ENCODE measurements at places on chromosomes 11 and 22.
A peak's percentile ranks its signal among the peaks of the same experiment; 100 is the strongest.

GRCh38 chr11:9061807-9062206 lies 29.6 kb downstream of the SCUBE2 start:
- DNase-seq, result no peak

GRCh38 chr11:20647976-20648565 lies 21.3 kb upstream of the NELL1 start:
- DNase-seq, result peak; percentile 41

GRCh38 chr11:875203-875602 lies 32.6 kb downstream of the TSPAN4 start:
- DNase-seq, result no peak

GRCh38 chr11:93370260-93370659 lies 39.7 kb downstream of the DEUP1 start:
- no peak for DNase-seq

DNA sequence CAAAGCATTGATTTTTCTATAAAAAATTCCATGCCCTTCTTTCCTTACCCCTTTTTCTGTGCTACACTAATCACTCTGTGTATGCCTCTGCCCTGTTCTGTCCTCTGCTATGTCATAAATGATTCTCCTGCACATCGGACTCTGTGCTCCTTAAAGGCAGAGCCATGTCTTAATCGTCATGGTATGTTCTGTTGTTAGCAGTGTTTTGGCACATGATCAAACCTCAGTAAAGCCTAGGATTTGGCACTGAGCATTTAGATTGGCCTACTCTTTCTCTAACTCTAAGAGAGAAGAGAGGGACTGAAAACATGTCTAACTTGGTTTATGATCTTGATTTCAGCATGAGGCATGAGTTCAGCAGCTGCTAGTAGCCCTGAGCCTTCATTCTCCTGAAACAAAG lies 266.9 kb downstream of the AASDHPPT start:
- no peak for DNase-seq

DNA sequence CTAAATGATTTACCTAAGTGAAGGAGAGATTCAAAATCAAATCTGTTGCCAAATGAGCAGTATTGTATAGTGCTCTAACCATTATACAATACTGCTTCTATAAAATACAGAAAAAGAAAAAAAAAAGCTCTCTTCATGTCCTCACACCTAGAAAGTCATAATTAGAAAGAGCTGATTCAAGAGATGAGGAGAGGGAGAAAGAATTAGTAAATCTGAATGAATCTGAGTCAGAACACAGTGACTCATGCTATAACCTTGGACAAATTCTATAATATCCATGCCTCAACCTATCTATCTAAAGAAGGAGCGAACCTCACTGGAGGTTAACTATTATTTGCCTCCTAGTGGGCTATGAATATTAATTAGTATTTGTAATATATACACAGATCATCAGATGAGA lies 29.4 kb downstream of the AMBRA1 start:
- DNase-seq, result no peak

- no peak for DNase-seq
These were observed 90.2 kb downstream of the NAV2 start for GRCh38 chr11:19802773-19803293.

- DNase-seq, result no peak
These were observed 18.4 kb downstream of the SPATA19 start for GRCh38 chr11:133826866-133827265.

DNA sequence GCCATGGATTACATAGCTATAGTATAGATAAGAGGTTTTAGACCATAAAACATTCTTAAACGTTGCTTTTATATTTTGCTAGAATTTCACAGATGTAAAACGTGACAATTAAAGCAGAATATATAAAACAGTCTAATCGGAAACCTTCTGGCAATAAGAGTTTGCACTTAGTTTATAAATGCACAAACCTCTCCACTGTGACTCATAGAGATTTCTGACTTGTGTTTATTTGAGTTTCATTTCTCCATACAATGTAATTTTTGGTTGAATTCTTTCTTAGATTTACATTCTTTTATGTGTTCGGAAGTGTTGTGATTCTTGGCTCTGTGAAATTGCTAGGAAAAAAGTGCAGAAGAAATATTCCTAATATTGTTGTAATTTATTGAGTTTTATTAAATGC lies 288.7 kb upstream of the CTSC start:
- no peak for DNase-seq

- no peak for DNase-seq
These were observed 37.5 kb upstream of the NNMT start for GRCh38 chr11:114258696-114259095.

GRCh38 chr11:2316169-2316962 lies 14.6 kb downstream of the TSPAN32 start:
- DNase-seq, result no peak

DNA sequence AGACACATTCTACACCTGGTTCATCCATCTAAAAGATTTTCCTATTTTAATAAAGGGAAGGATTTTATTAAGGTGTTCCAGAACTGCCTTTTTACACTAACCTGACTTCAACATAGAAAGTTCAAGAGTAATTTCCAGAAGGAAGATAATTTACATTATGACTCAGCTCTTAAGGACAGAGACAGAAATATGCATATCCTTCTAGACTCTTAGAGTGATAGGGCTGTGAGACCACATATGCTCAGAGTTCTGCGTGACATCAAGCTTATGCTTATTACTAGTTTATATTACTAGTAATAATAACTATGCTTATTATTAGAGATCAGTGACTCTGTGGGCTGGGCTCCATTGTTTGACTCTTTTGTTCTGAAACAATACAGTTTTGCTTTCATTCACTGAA lies 4.6 kb downstream of the PDGFD start:
- DNase-seq, result no peak

- no peak for DNase-seq
These were observed 68.1 kb downstream of the LIF start for GRCh38 chr22:30178181-30179126.

GRCh38 chr11:110896358-110896757 lies 184.1 kb upstream of the ARHGAP20 start:
- no peak for DNase-seq

GRCh38 chr11:85680897-85681296 lies 5.1 kb downstream of the CCDC89 start:
- DNase-seq, result no peak

DNA sequence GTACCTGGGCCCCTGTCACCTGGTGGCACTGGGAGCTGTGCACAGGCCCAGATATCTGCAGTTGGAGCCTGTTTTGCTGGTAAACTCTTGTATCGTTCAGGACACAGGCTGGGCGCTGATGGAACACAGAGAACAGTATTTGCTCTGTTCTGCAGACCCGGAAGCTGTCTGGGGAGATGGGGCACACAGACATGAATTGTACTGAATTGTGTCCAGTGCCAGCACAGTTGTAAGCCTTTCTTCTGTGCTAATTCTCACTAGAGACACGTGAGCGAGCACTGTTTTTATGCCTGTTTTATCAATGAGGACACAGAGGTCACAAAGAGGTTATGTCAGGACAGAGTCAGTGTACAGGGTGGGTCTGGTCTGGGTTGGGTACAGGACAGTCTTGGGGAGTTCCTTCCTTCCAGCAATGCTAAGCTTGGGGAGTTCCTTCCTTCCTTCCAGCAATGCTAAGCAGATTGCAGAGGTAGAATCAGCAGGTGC lies 24.4 kb upstream of the ACR start:
- DNase-seq, result peak; percentile 85

- DNase-seq, result no peak
These were observed 7.6 kb downstream of the YDJC start for GRCh38 chr22:21622011-21622918.

GRCh38 chr11:123560006-123560405 lies 94.4 kb downstream of the SCN3B start:
- DNase-seq, result peak; percentile 80

DNA sequence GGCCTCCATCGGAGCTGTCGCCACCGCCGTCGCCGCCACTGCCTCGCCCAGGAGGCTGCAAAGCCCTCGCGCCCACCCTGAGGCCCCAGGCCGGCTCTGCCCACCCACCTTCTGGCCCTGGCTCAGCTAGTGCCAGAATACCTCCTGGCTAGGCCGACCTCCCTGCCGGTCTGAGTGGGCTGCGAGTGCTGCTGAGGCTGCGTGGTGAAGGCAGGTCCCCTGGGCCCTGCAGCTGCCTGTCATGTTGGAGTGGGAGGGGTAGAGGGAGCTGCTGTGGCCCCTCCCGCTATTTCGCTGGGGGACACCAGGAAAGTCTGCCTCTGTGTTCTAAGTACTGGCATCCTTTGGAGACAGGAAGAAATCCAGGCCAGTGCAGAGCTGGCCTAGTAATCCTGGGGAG lies 34.2 kb downstream of the LRRC10B start:
- no peak for DNase-seq

DNA sequence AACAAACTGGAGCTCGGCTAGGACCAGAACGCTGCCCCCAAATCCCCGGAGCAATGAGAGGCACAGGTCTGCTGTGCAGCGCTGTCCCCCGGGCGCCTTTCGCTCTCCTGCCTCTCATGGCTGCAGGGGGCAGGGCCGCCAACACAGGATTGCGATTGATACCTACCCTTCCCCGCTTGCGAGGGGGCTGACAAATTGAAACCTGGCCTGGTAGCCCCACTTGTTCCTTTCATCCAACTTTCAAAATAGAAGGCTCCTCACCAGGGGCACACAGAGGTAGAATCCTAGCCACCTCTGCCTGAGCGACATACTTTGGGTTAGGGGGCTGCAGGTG lies 642 bp upstream of the CASTOR1 start:
- DNase-seq, result no peak

DNA sequence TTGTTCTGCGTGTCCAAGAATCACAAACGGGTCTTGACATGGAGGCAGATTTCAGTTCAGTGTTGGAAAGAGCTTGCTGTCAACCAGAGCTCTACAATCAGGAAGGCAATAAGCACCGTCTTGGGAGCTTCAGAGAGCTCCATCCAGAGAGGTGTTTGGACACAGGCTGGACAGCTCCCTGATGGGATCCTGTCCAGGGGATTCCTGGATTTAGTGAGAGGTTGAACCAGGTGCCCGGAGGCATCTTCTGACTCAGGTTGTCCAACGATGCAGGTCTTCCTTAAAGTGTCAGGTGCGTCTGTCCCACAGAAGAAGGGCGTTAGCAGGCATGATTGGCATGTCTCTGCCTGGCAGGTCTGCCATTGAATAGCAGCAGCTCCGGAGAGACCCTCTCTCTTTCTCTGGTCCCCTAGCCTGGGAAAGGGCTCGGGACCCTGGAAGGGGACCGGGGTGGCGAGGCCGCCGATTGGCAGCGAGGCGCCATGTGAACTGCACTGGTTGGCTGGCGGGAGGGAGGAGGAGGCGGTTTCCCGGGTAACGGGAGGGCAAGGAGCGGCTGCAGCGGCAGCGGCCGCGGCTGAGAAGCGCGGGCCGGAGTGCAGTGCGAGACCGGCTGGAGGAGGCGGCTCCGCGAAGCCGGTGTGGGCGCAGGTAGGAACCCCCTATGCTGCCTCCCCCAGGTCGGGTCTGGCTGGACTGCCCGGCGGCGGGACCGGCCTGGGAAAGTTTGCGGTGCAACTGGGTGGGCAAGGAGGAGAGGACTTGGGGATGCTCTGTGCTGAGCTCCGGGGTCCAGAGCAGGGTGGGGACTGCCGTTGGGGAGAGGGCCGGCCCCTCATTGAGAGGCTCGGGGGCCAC lies 104.1 kb upstream of the E2F8 start:
- peak; percentile 72 for DNase-seq

DNA sequence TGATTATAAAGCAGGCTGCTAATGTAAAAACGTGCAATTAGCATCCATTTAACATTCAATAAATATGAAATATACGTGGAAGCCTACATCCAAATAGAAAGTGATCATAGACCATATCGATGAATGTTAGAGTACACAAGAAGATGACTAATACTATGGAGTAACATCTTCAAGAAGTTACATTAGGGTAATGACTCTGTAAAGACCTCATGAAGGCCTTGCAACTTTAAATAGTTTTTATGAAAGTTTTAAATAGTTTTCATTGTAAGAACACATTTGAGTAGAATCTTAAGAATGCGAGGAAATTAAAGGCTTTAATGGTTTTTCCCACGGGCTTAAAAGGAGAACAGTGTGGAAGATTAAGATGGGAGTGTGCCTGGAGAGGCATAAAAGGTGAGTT lies 1.4 kb downstream of the TRIM34 start:
- DNase-seq, result no peak

DNA sequence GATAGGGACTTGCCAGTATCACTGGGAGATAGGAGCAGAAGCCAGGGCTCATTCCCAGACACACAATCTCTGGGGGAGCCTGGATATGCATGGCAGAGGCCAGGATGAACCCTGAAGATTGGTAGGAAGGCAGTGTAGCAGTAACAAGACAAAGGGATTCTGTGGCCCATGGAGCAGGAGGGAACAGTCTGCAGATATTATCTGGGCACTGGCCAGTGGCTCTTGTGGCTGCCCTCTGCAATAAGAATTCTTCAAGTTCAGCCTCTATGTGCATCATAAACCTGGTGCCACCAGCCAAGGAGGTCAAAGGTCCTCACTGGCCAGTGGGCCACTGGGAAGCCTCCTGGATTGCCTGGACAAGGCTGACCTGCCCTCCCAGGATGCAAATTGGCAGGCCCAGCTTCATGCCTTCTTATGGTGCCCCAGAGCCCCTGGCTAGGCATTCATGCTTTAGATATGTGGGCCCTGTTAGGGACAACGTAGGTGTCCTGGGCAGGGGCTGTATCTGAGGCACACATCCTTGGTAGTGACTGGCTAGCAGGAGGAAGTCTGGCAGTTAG lies 29.2 kb downstream of the KCNQ1OT1 start:
- DNase-seq, result no peak

GRCh38 chr11:45481026-45481425 lies 184.4 kb downstream of the CHST1 start:
- DNase-seq, result no peak

DNA sequence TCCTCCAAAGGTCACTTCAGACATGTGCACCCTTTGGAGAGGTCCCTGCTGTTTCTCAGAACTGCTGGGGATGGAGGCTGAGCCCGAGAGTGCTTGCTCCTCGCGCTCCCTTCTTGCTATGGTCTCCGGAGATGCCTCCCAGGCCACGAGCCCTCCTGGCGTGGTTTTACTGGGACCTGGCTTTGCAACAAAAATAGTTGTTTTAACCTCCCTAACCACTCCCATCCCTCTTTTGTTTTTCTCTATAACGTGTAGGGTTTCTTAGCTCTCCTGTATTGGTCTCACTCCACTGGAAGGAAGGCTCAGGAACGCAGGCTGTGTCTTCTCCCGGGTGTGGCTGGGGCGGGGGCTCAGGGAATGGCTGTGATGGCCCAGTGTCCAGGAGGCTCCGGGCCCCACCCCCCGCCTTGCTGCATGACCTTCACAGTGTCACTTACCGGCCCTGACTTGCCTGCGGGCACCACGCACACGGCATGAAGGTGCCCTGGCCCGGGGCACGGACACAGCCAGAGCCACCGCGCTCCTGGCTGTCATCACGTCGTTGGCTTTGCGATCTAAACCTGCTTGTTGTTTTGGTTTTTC lies 5.6 kb downstream of the PTDSS2 start:
- no peak for DNase-seq
